ENCODE measurements at places on chromosomes 3 and 15.

DNA sequence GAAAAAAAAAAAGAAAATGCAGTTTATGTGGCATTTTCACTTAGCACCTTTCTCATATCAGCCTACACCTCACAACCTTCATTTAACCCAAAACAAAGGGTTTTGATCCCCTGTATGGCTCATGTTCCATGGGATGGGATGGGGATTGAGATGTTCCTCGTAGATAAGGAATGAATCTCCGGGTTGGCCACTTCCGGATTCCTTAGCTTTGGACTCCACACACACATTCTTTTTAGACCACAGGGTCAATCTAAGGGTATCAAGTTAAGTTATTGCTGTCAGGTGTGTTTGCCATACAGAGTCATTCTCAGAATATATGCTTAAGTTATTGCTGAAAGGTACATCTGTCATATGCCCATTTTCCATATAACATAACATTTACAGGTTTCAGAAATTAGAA, 301.4 kb upstream of the TGFBR2 start:
- DNase-seq, result no peak

- no peak for DNase-seq
These were observed 135.7 kb upstream of the SLC7A14 start for GRCh38 chr3:170721563-170721962.

DNA sequence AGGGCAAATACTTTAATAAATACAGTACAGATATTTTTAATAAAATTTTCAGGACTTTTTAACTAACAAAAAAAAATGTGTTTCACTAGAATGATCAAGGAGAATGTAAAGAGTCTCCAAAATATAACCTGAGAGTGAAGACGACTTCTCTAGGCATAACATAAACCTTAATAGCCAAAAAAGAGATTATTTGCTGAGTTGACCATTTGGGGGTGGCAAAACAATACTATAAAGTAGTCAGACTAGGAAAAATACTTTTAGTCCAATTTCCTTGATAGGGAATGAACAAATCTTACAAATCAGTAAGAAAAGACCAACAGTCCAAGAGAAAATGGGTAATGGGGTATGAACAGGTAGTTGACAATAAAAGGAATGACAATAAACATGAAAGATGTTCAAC, 29.4 kb upstream of the GATM start:
- DNase-seq, result no peak

GRCh38 chr3:195238081-195238571, 32.8 kb downstream of the XXYLT1 start:
- DNase-seq, result no peak

GRCh38 chr15:67083135-67083762, 17.8 kb downstream of the SMAD3 start:
- DNase-seq, result no peak

DNA sequence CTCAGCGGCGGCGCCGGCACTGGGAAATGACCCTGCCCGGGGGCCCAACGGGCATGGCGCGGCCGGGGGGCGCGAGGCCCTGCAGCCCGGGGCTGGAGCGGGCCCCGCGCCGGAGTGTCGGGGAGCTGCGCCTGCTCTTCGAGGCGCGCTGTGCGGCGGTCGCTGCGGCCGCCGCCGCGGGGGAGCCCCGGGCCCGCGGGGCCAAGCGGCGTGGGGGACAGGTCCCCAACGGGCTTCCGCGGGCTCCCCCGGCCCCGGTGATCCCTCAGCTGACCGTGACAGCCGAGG, 172 bp downstream of the ITPKA start:
- no peak for DNase-seq
